ENCODE measurements at places on chromosomes 2 and 18.

DNA sequence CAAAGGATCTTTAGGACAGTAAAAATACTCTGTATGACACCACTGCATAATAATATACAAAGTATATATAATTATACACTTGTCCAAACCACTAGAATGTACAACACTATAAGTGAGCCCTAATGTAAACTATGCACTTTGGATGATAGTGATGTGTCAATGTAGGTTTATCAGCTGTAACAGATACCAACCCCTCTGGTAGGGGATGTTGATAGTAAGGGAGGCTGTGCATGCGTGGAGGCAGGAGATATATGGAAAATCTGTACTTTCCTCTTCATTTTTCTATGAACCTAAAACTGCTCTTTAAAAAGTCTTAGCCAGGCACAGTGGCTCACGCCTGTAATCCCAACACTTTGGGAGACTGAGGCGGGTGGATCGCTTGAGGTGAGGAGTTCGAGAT, 37.5 kb upstream of the SP3 start:
- no peak for DNase-seq

DNA sequence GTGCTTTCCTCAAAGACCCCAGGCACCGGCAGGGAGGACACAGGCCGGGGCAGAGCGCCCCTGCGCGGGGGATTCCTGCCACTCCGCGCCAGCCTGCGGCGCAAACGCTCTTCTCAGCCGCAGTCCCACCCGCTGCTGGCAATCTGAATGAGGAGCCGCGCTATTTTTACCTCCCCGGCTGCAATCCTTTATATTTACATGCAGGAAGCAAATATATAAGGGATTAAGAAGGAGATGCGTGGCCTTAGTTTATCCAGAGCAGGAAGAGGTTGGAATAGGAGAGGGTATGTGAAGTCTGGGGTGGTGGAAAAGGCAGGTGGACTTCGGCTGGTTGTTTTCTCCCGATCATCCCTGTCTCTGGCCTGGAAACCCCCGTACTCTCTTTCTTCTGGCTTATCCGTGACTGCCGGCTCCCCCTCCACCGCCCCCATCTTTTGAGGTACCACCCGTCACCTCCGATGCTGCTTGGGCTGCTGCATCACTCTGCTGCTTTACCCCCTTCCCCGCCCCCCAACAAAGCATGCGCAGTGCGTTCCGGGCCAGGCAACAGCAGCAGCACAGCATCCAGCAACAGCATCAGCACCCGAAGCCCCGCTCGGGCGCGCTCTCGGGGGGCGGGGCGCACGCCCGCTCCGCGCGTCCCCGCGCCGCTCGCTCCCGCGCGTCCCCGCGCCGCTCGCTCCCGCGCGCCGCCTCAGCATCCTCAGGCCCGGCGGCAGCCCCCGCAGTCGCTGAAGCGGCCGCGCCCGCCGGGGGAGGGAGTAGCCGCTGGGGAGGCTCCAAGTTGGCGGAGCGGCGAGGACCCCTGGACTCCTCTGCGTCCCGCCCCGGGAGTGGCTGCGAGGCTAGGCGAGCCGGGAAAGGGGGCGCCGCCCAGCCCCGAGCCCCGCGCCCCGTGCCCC, at the start of gene ADAM23:
ADAM23 (plus strand) TSS at position 700 of the 902 bp plus-strand sequence. CDS start 335 bp downstream, outside the sequence.
- no peak for DNase-seq

DNA sequence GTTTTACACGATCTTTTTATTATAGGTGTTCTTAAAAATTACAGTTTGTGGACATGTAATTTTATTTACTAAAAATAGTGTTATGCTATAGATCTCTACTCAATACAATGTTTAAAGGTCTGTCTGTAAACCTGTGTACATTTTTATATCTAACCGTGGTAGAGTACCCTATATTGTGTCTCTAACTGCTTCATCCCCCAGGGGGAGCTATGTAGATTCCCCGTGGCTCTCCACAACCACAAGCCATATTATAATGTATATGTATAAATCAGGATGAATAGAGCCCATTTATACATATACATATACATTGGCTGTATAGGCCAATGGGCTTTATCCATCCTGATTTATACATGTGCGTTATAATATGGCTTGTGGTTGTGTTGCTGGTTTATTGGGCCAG, 59.4 kb downstream of the ADAM23 start:
- DNase-seq: no peak

GRCh38 chr2:145739681-145740080, 1219.8 kb upstream of the ZEB2 start:
- no peak for DNase-seq

GRCh38 chr18:79156327-79156726, 87.1 kb downstream of the ATP9B start:
- DNase-seq: no peak

- no peak for DNase-seq
Measured at GRCh38 chr2:60468382-60469085, 84.9 kb downstream of the BCL11A start.

GRCh38 chr2:189210250-189211087, 30.9 kb upstream of the COL5A2 start:
- DNase-seq: peak; percentile 0

DNA sequence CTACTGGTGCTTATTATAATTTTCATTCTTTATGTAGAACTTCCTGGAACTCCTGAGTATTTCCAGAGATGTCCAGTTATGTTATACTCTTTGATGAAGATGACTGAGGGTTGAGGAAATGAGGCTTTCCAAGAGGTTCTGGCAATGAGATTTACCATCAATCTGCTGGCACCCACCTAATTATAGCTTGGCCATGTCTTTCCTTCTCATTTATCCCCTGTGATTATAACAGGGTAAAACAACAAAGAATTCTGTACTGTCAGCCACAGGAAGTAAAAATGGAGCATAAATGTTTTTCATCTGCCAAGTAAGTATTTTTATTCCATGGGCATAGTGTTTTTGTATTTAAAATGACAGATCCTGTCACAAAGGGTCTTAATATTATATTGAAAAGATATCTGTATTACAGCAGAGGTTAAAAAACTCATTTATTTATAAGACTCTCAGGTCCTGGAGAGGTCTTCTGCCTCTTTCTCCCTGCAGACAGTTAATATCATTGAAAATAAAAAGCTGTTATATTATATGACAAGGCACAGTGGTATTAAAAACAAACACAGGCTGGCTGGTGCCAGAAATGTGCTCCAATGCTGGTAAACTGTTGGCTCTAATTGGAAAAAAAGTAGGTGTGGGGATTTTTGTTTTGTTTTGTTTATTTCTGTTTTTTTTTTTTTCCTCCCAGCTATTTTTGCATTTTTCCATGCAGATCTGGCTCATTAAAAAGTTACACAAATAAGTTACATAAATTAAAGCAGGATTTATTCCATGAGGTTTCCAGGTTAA, 1764.1 kb upstream of the CELF4 start:
- DNase-seq: no peak

DNA sequence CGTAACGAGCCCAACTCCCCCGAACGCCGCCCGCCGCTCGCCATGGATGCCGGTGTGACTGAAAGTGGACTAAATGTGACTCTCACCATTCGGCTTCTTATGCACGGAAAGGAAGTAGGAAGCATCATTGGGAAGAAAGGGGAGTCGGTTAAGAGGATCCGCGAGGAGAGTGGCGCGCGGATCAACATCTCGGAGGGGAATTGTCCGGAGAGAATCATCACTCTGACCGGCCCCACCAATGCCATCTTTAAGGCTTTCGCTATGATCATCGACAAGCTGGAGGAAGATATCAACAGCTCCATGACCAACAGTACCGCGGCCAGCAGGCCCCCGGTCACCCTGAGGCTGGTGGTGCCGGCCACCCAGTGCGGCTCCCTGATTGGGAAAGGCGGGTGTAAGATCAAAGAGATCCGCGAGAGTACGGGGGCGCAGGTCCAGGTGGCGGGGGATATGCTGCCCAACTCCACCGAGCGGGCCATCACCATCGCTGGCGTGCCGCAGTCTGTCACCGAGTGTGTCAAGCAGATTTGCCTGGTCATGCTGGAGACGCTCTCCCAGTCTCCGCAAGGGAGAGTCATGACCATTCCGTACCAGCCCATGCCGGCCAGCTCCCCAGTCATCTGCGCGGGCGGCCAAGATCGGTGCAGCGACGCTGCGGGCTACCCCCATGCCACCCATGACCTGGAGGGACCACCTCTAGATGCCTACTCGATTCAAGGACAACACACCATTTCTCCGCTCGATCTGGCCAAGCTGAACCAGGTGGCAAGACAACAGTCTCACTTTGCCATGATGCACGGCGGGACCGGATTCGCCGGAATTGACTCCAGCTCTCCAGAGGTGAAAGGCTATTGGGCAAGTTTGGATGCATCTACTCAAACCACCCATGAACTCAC, 673 bp downstream of the PCBP1 start:
- DNase-seq: peak; percentile 74

GRCh38 chr2:170714381-170715061, 616 bp upstream of the SP5 start:
- DNase-seq: peak; percentile 37

DNA sequence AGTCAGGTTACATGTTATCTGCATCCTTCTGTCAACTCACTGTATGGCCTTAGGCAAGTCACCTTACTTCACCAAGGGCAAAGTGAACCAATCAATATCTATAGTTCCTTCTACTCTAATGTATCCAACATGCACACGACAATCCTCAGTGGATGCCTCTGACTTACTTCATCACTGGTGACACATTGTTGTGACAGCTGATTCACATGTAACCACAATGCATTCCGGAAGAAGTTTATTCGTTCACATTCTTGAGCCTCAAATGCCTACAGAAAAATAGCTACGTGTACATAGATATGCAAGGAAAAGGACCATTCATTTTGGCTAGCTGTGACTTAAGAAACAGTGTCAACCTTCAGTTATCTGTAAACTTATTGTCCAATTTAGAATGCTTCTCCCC, 26.3 kb upstream of the EPG5 start:
- DNase-seq: no peak

- no peak for DNase-seq
Measured at GRCh38 chr18:77967791-77968190, 718.1 kb downstream of the GALR1 start.

DNA sequence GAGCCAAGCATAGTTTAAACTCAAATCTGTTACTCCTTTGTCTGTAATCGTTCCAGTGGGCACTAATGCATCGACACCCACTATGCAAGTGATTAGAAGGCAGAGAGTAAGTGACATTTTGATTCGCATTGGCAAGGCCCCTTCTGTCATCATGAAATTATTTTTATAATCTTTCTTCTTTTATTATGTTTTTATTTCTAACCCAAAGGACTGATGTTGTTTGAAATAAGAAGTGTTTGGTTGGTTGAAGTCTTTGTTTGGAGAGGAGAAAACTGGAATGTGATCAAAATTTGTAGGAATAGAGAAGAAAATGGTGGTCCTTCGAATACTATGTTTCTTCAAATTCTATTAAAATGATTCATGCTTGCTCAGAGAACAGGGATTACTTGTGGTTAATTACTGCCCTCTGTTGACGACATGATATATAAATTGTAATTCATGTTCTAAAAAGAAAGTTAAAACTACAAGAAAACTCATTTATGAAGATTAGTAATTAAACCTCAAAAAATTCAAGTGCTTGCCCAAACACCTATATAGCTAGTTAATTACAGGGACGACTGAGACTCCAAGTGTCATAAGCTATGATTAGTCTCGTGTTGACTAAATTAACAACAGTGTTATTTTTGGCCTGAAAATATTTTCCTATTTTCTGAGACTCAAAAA, 26.4 kb upstream of the TFPI start:
- DNase-seq: peak; percentile 87

DNA sequence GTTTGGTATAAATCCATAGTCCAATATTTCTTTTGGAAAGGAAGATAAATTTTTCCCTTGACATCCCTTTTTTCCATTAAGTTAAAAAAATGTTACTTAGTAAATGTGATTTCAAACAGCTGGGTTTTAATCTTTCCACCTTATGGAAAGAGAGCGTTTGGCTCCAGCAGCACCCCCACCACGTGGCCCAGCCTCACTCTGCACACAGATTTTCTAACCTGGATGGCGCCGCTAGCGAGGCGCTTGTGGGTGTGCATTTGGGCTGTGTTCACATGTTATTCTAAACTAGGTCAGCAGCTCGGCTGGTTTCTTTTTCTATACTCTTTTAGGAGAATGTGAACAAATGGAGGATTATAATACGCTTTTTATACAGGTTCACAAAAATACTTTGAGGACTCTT, 218.0 kb downstream of the LDLRAD4 start:
- no peak for DNase-seq

DNA sequence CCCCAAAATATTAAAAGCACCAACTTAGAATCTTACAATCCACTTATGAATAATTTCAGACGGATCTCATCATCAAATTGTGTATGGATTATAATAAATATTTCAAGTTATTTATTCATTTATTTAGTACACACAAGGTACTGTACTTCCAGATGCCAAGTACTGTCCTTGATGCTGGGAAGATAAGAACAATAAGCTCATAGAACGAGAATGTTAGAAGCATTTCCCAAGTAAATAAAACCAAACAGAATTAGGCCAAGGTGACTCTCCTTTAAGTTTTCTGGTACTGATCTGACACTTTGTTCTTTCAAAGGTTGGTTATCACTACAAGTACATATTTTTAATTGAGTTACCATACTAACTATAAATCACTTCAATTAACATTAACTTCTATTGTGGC, 416.1 kb upstream of the ETAA1 start:
- DNase-seq: no peak

DNA sequence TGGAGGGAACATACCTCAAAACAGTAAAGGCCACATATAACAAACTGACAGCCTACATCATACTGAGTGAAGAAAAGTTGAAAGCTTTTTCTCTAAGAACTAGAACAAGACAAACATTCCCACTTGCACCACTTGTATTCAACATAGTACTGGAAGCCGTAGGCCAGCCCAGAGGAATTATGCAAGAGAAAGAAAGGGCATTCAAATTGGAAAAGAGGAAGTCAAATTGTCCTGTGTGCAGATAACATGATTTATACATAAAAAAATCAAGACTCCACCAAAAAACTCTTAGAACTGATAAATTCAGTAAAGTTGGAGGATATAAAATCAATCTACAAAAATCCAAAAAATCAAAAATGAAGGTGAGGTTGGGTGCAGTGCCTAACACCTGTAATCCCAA, 8.0 kb upstream of the KDM3A start:
- no peak for DNase-seq

DNA sequence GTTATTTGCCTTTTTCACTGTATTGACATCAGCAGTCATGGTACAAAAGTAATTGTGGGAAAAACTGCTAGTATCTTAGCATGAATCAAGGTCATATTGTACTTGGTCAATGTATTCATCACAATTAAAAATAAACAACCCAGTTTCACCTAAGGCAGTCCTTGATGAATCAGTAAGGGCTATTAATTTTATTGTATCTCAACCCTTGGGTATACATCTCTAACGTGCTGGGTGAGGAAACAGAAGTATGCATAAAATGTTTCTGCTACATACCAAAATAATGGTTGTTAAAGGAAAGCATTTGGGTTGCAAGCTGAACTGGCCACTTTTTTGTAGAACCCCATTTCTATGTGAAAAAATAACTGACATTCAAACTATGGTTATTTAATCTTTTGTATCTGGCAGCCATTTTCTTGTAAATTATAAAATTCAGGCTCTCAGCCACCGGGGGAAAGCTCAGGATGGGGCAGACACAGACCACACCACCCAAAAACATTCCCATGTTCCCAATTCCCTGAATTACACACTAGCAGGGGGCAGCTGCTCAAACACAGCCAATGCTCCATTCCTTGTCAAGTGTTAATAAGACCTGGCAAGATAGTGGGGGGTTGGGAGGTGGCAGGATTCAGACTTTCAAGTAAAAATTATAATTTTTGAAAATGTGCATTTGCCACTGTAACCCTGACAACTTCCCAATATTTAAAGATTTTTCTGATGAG, 49.3 kb downstream of the OLA1 start:
- no peak for DNase-seq

- peak; percentile 55 for DNase-seq
Measured at GRCh38 chr2:151410485-151410834, 758 bp downstream of the RIF1 start.

- DNase-seq: peak; percentile 87
Measured at GRCh38 chr2:46983065-46983801, 67.6 kb upstream of the MCFD2 start.

GRCh38 chr18:8260319-8260718, 348.9 kb upstream of the RAB12 start:
- DNase-seq: no peak

All from common myeloid progenitor, CD34-positive (primary cell).